ENCODE measurements at places on chromosomes 11 and 22.

- no peak for DNase-seq
Measured at GRCh38 chr11:110755941-110756340, 43.7 kb upstream of the ARHGAP20 start.

- no peak for DNase-seq
Measured at GRCh38 chr11:45985212-45985611, 62.8 kb downstream of the LARGE2 start.

DNA sequence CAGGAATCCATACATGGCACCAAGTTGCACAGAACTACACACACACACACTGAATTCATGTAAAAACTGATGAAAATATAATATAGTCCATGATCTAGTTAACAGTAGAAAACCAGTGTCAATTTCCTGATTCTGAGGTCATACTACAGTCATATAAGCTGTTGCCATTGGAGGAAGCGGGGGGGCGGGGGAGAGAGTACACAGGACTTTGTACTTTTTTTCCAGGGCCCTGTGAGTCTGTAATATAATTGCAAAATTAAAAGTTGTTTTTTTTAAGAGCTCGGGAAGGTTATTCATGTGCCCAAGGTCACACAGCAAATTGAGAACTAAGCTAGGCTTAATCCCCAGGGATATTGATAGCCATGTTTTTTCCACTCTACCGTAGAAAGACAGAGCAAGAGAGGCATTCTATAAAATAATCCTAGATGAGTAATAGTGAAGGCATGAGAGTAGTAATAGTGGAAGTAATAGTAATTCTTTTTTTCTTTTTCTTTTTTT, 312.3 kb downstream of the MN1 start:
- DNase-seq: no peak

GRCh38 chr22:49765091-49765771, 62.4 kb downstream of the BRD1 start:
- DNase-seq: peak; percentile 50

DNA sequence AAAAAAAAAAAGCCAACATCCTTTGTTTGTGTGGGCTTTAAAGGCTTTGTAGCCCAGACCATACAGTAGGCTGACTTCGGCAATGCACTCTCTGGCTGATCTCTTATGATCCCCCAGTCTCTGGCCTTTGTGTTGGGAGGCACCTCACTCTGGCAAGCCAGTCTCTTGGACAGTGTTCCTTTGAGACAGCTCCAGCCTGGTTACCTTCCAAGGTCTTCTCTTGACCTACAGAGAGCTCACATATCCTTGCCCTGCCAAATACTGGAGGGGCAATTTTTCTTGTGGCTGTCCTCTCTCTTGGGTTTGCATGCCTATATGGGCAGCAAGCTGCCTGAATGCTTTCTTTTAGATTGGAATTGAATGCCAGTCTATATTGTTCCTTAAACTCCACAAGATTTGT, 69.8 kb downstream of the SESN3 start:
- DNase-seq: no peak

GRCh38 chr11:127943152-127943551, 644.2 kb downstream of the ETS1 start:
- no peak for DNase-seq

GRCh38 chr11:117437041-117437790, 109.6 kb downstream of the CEP164 start:
- no peak for DNase-seq

- DNase-seq: no peak
Measured at GRCh38 chr22:19803736-19804267, 43.2 kb downstream of the TBX1 start.

DNA sequence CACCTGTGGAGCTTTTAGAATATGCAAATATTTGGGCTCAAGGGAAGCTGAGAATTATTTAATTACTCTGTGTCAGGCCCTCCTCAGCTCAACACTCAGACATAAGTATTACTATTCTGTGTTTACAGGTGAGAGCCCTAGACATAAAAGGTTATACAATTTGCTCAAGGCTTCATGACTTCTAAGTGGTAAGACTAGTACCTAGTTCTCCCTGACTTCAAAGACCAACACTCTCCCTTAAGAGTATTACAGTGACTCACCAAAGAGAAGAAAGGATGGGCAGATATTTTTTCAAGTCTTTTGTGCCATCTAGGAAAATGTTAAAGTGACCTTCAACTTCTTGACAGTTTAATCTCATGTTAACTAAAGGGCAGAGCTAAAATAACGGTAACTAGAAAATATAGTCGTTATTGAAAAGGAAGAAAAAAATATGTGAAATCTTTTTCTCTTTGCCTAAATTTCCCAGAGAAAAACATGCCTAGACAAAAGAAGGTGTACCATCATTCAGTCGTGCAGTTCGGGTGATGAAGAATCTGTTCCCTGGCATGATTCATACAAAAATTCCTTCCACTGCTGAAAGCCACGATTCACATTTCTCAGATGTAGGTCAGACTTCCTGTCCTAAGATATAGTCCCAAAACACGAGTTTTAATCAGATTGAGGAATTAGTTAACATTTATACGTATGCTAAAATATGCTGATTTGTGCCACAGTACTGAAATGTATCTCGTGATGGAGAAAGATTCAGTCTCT, 849.1 kb upstream of the API5 start:
- no peak for DNase-seq

DNA sequence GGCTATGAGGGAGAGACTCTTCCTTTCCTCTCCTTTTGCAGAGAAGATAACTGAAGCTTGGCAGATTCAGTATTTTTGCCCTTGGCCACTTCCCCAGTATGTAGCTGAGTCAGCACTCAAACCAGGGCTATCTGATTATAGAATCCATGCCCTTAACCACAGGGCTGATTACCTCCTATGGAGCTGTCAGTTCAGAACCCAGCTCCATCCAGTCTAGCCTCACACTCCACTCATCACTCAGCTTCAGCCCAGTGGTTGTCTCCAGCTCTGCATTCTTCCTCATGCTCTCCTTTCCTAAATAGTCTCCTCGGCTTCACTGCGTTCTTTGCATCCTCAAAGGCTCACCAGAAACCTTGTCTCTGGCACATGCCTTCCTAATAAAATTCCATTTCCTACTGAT, 151.6 kb upstream of the BLID start:
- no peak for DNase-seq

GRCh38 chr22:18073467-18073866, 4.3 kb upstream of the PEX26 start:
- no peak for DNase-seq

DNA sequence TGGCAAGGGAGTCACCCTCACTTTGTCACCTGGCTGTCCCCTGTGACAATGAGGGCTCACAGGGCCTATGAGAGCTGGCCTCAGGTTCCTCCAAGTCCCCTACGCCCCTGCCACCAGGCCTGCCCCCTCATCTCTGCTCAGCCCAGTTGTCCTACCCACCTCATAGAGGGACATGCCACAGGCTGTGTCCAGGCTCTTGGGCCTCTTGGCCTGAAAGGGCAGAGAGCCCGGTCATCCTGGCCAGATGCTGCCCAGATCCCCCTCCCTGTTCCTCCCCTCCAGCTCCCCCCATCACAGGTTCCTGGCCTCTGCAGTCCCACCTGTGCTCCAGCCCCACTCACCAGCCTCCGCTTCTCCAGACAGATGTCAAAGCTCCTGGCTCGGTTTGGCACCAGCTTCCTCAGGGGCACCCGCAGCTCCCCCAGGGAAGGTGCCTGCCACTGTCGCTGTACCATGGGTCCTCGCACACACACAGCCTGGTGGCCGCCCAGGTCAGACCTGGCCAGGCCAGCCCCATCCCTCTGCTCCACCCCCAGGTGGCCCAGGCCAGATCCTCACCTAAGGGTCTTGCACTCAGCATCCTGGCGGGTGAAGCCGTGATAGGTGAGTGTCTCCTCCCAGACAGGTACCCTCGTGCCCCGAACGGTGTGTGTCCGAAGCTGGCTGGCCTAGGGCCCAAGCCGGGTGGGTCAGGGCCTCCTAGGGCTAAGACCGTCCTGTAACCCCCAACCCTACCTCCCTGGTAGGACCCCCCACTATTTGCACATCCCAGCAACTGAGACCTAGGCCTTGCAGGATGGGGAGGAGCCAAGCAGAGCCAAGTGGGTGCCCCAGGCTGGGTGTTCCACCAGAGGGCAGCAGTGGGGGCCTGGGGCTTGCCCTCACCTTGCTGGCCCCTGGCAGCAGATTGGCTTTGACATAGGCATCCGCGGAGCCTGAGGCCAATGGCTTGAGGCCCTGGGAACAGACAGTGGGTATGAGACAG, 8.3 kb downstream of the NDUFV1 start:
- peak; percentile 69 for DNase-seq

- no peak for DNase-seq
Measured at GRCh38 chr11:33778675-33779074, 4.4 kb upstream of the FBXO3 start.

- DNase-seq: no peak
Measured at GRCh38 chr11:567011-567628, 6.3 kb downstream of the RASSF7 start.

GRCh38 chr11:120425527-120425926, 86.0 kb upstream of the GRIK4 start:
- DNase-seq: no peak

GRCh38 chr11:16685914-16686313, 52.5 kb upstream of the C11orf58 start:
- no peak for DNase-seq

- no peak for DNase-seq
Measured at GRCh38 chr22:28232204-28232603, 313.1 kb upstream of the PITPNB start.

DNA sequence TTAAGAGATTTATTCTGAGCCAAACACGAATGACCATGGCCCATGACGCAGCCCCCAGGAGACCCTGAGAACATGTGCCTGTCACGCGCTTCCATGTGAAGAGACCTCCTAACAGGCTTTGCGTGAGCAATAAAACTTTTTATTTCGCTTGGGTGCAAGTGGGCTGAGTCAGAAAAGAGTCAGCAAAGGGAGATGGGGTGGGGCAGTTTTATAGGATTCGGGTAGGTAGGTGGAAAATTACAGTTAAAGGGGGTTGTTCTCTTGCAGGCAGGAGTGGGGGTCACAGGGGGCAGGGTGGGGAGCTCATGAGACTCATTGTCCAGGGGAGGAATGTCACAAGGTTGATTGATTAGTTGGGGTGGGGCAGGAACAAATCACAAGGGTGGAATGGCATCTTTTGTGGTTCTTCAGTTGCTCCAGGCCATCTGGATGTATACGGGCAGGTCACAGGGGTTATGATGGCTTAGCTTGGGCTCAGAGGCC, 77.2 kb upstream of the FTH1 start:
- DNase-seq: no peak

- no peak for DNase-seq
Measured at GRCh38 chr11:45924927-45925326, 2.5 kb downstream of the LARGE2 start.

DNA sequence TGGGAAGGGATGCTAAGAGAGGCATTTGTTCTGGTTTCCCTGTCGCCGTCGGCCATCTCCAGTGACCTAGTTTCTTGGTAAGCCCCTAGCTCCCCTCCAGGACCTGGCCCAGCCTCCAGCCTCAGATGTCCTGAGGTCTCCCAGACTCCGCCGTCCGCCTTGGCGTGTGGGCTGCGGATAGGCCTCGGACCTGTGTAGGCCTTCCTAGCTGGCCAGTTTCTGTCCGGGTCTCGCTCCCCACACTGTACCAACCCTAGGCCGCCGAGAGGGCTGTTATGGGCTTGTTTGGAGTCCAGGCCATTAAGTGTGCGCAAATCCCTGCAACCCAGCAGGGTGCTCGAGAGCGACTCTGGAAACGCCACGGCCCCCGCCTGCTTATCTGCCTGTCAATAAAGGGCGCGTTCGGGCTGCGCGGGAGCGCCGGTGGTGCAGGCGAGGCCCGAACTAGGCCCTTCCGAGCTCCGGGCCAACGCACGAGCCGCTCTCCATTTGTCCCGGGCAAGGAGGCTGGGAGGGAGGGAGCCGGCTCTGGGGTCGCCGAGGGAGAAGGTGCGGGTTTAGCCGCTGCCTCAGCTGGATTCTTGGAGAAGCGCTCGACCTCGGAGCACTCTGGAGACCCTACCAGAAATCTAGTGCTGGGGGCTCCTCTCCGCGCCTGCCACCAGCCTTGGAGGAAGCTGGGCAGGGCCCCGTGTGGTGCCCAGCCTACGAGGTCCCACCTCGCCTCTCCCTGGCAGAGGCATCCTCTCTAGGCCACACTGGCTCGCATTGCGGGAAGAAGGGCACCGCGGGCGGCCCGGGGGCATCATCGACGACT, 8.7 kb upstream of the PAX6 start:
- no peak for DNase-seq

- DNase-seq: peak; percentile 64
Measured at GRCh38 chr11:72189455-72190250, 2.3 kb upstream of the FOLR1 start.

DNA sequence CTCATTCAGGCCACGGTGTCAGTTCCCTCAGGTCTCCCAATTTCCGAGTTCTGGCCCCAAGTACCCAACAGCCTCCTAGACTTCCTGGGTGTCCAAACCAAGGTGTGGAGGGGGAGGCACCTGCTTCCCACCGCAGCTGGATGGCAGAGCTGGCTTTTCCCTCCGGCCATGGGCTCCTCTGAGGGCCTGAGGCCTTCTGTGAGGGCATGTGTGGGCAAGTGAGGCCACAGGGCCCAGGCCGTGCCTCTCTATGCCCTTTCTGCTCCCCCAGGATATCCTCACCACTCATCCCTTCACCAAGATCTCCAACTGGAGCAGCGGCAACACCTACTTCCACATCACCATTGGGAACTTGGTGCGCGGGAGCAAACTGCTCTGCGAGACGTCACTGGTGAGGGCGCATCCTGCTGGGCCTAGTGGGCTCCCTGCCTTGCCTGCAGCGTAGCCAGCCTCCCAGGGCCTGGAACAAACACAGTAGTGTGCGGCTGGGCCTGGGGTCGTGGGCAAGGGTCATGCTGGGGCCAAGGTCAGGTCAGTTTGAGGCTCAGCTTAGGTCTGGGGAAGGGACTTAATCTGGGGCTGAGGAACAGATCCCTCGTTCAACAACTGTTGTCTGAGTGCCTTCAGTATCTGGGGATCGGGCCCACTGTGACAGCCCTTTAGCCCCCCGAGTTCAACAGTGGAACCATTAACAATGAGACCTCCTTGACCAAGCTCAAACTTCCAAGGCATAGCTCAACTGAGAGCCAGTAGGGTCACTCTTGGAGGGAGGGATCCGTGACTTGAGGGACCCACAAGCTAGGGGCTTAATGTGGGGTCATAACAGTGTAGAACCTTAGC, 85.8 kb downstream of the MYO7A start:
- DNase-seq: peak; percentile 57

GRCh38 chr11:111841370-111842053, 29.9 kb downstream of the ALG9 start:
- DNase-seq: peak; percentile 82

GRCh38 chr11:550746-551085, 9.8 kb downstream of the LMNTD2 start:
- no peak for DNase-seq

- DNase-seq: no peak
Measured at GRCh38 chr11:5500393-5500801, 9.4 kb downstream of the UBQLN3 start.
